ENCODE measurements at places on chromosomes 12 and 14.

DNA sequence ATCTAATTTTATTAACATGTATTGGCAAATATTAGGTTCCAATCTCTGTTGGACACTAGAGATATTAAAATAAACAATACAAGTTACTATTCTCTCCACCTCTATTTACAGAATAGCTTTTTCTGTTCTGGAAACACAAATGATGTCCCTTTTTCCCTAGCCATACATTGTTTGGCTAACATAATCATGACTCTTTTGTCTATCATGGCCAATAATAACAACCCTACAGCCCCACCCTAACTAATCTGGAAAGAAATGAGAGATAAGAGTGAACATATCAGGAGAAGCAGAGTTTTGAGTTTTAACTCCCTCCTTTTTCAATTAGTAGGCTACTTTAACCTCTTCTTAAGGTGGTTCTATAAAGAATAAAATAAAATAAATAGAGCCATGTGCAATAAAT is 40.2 kb downstream of the RASSF9 start:
- no peak for DNase-seq

GRCh38 chr12:53044052-53044581 is 5.7 kb upstream of the TNS2 start:
- peak; percentile 50 for DNase-seq

DNA sequence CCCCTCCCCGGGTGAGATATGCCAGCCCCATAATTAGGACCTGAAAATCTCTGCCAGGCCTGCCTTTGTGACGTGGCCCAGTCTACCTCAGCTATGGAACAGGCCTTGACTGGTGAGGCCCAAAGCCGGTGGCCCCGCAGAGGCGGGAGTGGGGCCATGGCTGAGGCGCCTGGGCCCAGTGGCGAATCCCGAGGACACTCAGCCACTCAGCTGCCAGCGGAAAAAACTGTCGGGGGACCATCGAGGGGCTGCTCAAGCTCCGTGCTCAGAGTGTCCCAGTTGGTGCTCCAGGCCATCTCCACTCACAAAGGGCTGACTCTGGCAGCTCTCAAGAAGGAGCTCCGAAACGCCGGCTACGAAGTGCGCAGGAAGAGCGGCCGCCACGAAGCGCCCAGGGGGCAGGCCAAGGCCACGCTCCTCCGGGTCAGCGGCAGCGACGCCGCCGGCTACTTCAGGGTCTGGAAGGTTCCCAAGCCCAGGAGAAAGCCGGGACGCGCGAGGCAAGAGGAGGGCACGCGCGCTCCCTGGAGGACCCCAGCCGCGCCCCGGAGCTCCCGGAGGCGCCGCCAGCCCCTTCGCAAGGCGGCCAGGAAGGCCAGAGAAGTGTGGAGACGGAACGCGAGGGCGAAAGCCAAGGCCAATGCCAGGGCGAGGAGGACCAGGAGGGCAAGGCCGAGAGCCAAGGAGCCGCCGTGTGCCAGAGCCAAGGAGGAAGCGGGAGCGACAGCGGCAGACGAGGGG is 21.4 kb downstream of the ZNF641 start:
- no peak for DNase-seq

GRCh38 chr14:98900236-98900635 is 371.8 kb downstream of the BCL11B start:
- no peak for DNase-seq

GRCh38 chr12:85580562-85581168 is 255.5 kb downstream of the RASSF9 start:
- DNase-seq = no peak

DNA sequence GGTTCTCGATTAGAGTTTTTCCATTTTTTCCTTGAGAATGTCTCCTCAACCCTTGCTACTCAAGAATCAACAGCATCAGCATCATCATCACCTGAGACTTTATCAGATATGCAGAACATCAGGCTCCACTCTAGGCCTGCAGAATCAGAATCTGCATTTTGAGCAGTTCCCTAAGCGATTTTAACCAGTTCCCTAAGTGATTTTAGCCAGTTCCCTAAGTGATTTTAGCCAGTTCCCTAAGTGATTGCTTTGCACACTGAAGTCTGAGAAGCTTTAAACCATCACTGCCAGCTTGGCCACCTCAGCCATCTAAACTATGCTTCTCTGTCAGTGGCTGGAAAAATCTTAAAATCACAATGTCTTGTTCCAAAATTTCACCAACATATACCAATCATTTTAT is 29.4 kb upstream of the SLC38A1 start:
- DNase-seq = no peak
